ENCODE measurements at places on chromosomes 11 and 22.

GRCh38 chr22:43951391-43951790 is 3.9 kb upstream of the SAMM50 start:
- DNase-seq: no peak

DNA sequence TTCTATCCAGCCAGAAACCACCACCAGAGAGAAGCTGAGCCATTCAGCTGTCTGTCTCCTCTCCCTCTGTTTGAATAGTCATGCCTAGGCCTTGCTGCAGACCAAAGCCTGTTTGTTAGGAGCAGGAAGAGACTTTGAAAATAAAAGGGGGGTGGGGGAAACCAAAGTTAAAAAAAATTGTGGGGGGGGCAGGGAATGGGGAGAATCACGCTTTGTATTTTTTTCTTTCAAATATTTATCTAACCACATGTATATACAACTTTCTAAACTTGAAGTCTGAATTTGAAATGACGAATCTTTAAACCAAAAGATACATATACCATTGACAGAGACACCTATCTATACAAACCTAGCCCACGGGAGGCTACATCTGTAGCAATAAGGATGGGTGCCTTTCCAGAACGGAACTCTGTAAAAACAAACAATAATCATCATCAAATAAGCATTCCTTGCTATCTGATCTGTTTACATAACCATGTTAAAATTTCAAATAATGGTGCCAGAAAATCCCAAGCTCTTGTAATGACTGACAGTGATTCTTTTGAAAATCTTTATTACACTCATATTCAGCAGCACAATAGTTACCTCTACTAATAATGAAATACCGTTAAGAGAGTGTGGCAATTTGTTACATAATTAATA is 14.3 kb downstream of the DDX17 start:
- DNase-seq: no peak

DNA sequence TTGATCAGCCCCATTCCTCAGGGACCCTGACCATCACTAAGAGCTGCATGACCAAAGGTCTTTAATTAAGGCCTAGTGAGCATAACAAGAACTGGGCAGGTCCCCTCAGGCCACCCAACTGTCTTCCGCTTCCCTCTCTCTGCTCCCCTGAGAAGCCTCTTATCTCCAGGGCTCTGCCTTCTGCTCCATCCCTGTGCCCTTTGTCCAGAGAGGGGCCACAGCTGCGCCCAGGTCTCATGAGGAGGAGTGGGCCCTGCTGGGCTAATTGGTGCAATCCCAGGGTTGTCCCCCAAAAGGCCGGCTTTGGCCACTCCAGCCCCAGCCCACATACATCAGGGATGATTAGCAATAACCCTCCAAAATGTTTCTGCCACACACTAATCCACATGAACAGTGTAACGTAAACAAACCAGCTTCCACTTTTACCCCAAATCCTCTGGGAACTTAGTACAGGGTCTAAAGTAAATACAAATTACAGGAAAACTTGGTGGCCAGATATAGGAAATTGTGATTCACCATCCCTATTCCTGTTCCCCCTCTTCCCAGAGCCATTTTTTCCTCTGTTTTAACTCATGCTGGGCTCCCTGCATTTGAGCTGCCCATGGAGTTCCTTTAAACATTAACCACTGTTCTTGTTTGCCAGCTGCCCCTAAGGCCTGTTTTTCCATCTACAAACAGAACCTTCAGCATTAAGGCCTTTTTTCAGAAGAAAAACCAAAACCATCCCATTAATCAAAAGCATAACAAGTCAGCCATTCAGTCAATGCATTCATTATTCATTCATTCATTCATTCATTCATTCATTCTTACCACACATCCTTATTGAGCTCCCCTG is 34.6 kb upstream of the CAVIN3 start:
- peak; percentile 27 for DNase-seq

GRCh38 chr11:110896358-110896757 is 184.1 kb upstream of the ARHGAP20 start:
- DNase-seq: peak; percentile 17
